ENCODE measurements at places on chromosomes 11 and 22.
A peak's percentile ranks its signal among the peaks of the same experiment; 100 is the strongest.

GRCh38 chr11:102683277-102683676, 22.3 kb downstream of the MMP27 start:
- DNase-seq, result no peak

- DNase-seq, result no peak
Measured at GRCh38 chr11:110377434-110377833, 52.3 kb upstream of the FDX1 start.

DNA sequence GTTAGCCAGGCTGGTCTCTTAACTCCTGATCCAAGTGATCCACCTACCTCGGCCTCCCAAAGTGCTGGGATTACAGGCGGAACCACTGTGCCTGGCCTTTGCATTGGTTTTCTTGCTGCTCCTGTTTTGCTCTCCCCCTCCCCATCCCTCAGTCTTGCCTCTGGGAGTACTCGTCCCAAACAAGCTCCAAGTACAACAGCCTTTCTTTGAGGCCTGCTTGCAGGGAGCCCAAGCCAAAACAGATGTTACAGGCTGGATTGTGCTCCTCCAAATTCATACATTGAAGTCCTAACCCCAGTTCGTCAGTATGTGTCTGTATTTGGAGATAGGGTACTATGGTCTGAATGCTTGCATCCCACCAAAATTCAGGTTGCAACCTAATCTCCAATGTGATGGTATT, 8.6 kb downstream of the IGLL1 start:
- no peak for DNase-seq

DNA sequence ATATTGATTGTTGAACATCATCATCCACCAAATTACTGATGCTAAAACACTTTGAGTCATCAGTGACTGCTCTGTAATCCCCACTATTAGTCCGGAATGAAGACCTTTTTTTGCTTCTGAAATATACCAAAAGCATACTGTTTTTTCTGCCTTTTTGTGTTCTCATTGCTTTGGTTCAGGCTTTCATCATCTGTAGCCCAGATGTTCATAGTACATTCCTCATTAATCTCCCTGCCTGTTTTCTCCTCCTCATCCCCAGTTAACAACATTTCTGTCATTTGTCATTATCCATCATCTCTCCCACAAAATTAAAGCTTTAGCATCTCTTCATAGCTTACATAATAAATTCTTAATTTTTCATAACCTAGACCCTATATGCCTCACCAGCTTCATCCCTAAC, 9.2 kb downstream of the CEP57 start:
- no peak for DNase-seq

DNA sequence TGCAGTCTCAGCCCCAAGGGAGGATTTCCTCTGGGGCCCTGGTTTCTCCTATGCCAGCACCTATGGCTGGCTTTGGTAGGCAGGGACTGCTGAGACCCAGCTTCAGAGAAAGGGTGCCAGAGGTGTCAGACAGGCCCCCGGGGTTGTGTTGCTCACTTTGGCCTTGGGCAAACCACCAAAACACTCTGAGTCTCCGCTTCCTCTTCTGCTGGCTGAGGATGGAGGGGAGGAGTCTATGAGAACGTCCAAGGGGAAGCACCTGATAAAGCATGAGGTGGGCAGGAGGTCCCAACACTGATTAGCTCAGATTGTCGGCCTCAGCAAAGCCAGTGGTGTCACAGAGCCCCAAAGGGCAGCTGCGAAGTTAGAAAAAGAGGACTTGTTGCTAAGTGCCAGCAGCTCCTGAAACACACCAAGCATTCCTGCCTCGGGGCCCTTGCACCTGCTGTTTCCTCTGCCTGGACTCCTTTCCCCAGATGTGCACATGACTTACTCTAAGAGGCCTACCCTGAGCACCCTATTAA, 10.5 kb downstream of the SMTNL1 start:
- peak; percentile 55 for DNase-seq

GRCh38 chr22:39236321-39237317, 8.2 kb downstream of the PDGFB start:
- DNase-seq, result no peak

DNA sequence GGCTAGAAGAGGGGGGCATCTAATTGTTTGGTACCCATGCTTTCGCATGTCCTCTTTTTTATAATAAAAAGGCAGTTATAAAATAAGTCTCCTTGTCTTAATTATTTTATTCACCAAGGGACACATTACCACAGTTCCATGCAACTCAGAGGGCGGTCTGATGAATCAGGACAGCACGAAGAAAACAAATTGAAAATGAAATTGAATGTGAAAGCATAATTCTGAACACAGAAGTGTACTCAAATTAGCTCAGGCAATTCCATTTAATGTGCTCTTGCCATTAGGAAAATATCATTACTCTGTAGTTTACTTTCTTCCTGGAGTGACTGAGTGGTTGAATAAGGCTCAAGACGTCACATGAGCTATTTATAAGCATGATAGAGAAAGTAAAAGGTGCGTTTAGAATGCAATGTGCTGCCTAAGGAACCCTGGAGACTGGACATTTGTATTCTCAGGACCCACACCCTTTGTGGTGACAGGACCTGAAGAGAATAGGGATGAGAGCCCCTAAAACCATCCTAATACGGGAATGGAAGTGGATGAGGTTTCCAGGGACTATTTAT, 59.6 kb downstream of the MTNR1B start:
- no peak for DNase-seq

- no peak for DNase-seq
Measured at GRCh38 chr22:38205261-38206128, 3.7 kb downstream of the MAFF start.

- DNase-seq, result no peak
Measured at GRCh38 chr11:64015935-64016845, 19.5 kb upstream of the FLRT1 start.

GRCh38 chr11:133955081-133955891, 1.5 kb downstream of the IGSF9B start:
- DNase-seq, result no peak

DNA sequence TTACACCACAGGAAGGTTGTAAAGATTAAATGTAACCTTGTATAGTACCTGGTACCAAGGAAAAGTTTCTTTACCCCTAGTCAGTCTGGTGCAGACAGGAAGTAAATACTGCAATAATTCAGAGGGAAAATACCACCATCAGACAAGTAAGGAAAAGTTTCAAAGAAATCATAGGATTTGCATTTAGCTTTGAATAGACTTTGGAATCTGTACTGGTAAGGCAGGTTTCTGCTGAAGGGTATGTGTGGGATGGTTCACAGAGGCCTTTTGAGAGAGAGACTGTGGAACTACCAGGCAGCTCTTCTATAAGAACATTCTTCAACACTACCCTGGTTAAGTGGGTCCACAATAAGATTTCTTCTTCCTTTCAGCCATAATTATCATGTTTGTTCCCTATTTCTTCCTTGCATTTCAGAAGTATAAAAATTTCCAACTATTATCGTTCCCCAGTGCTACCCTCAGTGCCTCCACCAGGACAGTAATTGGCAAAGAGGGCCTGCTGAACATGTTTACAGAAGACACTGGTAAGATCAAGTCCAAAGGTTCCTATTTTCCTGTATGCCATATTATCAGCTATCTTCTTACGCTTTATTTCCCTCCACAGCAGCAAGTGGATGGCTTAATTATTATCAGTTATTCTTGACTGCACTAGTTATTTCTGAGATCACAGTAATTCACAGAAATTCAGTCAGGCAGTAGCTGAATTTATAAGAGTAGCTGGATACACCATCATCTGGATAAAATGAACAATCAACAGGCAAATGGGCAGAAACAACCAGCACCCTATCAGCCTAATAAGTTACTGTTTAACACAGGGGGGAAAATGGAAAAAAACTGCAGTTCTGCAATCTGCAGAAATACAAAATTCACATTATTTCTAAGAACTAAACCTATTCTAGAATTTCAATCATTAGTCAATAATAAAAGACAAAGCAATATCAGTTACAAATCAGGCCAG, 48.5 kb downstream of the PITPNB start:
- DNase-seq, result no peak

DNA sequence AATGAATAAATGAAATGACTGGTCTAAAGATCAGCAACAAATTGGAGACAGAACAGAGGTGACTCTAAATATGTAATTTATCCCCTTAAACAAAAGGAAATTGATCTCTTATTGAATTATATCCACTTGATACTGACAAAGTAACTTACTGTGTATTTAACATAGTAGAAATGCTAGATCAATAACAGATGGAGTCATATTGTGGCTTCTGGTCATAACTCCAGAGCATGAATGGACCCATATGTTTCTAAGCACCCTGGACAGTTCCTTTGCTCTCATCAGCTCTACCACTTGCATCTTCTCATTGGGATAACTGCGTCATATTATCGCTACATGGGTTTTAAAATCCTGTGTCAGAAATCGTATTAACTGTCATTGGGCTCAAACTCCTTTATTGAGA, 222.3 kb downstream of the ETS1 start:
- no peak for DNase-seq

DNA sequence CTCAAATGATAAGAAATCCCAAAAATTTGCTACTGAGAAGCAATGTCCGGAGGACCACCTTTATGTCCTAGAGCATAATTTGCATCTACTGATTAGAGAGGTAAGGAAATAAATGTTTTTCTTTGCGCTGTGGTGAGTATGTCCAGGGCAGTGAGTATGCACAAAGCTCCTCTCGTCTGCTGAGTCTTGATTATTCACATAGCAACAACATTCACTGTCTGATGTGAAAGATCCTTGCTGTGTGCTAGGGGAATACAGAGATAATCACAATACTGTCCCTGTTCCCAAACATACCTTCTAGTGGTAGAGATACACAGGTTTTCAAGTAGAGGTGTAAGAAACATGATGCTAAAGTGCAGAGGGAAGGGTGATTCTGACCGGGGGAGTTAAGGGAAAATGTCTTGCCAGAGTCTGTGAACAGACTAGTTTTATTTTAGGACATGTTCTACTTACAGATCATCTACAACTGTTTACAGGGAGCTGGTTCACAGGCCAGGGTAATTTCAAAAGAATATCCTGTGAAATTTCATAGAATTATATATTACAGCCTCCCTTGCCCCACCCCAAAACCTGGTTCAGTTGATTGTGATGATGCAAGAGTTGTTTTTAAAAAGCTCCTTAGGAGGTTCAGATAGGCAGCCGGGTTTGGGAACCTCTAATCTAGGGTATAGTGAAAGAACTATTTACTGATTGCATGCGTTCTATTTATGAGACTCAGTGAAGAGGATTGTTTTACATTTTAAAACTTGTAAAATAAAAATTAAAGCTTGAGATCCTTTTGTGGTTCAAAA, 12.6 kb downstream of the MED17 start:
- no peak for DNase-seq

DNA sequence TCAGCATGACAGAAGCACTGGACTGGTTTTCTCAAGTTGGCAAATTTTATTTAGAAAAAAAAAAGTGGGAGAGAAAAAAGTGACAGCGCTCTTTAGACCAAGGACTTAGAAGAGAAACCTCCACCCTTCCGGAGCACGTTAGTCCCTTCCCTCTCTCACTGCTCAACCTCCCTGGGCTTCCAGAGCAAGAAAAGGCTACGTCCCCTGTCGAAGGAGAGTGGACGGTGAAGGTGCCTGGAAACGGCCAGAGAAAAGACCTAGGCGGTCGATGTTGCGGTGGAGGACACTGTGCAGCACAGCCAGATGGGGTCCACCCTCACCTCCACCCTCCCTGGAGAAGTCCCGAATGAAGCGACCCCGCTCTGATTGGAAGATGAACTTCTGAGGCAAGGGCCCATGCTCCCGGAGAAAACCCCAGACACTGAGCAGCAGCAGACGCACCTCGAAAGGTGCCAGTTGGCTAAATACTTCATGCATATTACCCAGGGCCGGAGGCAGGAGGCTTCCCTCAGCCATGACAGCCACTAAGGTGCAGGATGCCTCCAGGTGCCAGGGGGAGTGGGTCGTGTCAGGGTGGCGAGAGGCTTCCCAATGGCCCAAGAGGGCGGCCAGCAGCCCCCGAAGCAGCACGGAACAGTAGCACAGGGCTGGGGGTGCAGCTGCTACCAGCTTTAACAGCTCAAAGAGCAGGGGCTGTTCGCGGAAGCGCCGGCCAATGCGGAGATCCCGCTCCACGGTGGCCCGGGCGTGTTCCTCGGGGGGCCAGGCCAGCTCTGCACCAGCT, 604 bp upstream of the GANAB start:
- no peak for DNase-seq

GRCh38 chr11:130214861-130215530, 55.4 kb downstream of the ST14 start:
- no peak for DNase-seq

GRCh38 chr11:134537941-134538340, 125.9 kb upstream of the B3GAT1 start:
- DNase-seq, result no peak

- peak; percentile 45 for DNase-seq
Measured at GRCh38 chr11:128422576-128423370, 164.6 kb downstream of the ETS1 start.

DNA sequence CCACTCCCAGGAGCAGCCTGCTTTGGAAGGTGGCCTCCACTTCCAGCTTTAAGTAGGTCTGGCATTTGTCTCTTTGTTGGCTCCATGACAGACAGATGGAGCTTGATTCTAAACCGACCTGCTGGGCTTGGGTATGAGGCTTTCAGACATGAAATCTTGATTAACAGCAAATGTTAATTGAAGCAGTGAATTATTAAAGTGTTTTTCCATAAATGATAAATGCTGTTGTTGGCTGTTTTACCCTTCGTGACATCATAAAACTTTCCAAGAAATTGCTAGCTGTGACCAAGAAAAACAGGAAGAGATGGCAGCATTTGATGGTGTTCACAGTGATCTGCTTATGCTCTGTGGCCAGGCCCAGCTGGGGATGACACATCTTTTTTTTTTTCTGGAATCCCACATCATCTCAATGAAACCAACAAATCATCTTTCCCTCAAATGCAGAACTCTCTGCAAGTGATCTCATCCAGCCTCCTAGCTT, 66.1 kb downstream of the RBMXL2 start:
- no peak for DNase-seq

DNA sequence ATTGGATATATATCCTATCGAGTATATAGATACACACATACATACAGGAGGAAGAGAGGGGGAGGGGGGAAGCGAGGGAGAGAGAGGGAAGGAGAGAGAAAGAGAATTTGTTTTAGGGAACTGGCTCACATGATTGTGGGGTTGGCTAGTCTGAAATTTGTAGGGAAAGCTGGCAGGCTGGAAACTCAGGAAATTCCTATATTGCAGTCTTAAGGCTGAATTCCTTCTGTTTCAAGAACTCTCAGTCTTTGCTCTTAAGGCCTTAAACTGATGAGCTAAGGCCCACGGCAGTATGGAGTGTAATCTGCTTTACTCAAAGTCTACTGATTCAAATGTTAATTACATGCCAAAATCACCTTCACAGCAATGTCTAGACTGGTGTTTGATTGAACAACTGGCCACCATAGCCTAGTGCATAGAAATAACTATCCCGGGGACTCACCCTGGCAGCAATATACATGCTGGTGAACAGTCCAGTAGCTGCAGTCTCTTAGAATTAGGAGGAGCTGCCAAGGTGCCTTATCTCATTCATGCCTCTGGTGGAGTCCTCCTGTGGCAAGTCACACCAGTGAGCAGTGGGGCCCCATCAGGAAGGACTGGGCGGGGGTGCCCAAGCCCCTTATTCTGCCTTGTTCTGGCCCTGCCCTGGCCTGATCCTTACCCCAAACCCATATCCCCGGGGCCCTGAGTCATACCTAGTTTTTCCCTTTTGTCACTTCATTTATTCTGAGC, 59.7 kb upstream of the AMPD3 start:
- no peak for DNase-seq

GRCh38 chr11:105490333-105490732, 119.5 kb upstream of the GRIA4 start:
- no peak for DNase-seq
